ENCODE measurements at places on chromosomes 1 and 21.

- no peak for DNase-seq
Observed at GRCh38 chr1:10717296-10718082, 79.0 kb downstream of the CASZ1 start.

GRCh38 chr1:19222979-19223824 is 13.1 kb upstream of the UBR4 start:
- no peak for DNase-seq

DNA sequence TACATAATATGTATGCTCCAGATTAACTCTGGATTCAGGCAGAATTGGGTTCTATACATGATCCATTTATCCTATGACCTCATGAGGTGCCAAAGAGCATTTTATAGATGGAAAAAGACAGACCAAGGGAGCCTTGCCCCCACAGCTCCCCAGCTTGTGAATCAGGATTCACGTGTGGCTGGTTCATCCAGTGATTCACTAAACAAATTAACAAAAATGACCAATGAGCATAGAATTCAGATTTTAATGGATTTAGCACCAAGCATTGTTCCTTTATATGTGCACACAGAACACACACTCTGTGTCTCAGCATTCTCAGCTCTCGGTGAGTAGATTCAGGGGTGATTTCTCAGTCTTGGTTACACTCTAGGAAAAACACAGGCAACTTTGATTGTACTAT is 51.7 kb upstream of the BARHL2 start:
- DNase-seq: no peak

DNA sequence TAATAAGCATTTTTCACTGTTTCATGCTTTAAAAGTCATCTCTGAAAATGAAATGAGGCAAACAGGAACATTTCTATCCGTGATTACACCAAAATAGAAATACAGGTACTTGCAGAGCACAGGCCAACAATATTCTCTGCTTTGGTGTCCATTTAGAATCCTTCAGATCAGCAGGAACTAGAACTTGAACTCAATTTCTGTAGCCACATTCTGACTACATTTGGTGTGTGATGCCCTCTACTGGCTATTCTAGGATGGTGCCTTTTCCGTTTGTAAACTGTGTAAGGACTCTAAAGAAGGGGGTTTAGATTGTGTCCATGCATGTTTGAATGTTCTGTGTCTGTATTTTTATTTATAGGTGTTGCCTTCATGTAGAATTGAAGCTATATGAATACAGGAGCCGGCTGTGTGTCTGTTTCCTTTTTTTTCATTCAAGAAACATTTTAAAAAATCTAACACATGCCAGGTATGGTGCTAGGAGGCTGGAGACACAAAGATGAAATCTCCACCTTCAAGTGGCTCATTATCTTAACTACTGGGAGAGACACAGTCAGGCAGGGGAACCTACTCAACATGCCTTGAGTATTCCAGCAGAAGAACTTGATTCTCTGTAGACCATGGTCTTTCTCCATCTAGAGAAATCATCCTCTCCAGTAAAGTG is 7.6 kb upstream of the ZNF326 start:
- peak; percentile 79 for DNase-seq

DNA sequence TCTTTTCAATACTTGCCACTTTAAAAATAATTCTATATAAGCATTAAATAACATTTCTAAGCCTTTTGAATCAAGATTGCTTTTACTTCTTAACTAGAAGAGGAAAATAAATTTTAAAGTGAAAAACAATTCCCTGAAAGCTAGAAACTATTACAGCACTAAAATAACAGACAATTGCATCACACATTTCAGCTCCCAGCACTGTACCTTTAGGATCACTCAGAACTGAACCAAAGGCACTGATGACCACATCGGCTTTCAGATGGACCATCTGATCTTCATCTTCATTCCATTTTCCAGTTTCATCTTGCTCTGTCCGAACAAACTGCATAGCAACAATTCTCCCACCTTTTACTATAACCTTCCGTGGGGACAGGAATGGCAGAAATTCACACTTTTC is 347.3 kb downstream of the DPYD start:
- no peak for DNase-seq

- no peak for DNase-seq
Observed at GRCh38 chr1:101239095-101240040, 2.5 kb downstream of the S1PR1 start.

- no peak for DNase-seq
Observed at GRCh38 chr1:143735764-143736461, 235.9 kb downstream of the FAM72C start.

GRCh38 chr1:20336105-20336605 is 45.5 kb downstream of the VWA5B1 start:
- no peak for DNase-seq

DNA sequence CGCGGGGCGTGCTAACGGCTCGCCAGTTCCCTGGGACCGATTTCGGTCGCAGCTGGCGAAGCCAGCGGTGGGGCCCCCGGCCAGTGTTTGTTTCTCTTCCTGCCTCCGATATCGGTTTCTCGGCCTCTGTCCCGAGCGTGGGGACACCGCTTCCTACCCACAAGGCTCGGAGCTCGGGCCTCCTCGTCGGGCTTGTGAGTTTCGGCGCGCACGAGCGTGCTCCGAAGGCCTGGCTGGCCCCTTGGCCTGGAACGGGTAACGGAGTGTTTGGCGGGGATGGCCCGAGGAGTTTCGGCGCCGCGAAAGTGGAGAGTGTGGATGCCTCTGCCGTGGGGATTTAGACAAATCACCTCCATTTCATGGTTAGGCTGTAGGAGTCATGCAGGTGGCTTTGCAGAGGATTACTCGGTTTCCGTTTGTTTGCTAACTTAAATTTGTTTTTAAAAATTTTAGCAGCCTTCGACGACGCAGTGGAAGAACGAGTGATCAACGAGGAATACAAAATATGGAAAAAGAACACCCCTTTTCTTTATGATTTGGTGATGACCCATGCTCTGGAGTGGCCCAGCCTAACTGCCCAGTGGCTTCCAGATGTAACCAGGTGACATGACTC is 559 bp downstream of the RBBP4 start:
- peak; percentile 61 for DNase-seq

- no peak for DNase-seq
Observed at GRCh38 chr1:1403653-1404052, 3.4 kb downstream of the MRPL20 start.

- DNase-seq: no peak
Observed at GRCh38 chr1:156525071-156525501, 24.5 kb upstream of the MEF2D start.

- no peak for DNase-seq
Observed at GRCh38 chr1:183566026-183566425, 24.2 kb downstream of the NCF2 start.

- peak; percentile 71 for DNase-seq
Observed at GRCh38 chr1:177948336-177948972, 21.4 kb downstream of the SEC16B start.

- peak; percentile 11 for DNase-seq
Observed at GRCh38 chr21:45261093-45261492, 26.6 kb downstream of the POFUT2 start.

DNA sequence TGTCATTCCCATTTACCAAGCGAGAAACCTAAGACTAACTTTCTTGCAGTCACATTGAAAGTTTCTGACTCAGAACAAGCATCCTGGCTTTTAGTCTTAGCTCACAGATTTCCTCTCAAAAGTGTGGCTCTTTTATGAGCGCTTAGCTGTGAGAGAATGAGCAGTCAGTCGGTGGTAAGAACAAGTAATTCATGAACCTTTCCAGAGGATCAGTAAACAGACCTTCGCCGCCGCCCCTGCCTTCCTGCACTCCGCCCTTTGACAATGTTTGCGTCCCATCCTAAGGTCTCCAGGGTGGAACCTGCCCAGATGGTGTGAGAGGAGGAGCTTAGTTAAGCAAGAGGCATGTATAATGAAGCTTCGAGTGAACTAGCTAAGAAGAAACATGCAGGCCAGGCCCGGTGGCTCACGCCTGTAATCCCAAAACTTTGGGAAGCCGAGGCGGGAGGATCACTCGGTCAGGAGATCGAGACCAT is 142.4 kb downstream of the GLUL start:
- DNase-seq: no peak

- no peak for DNase-seq
Observed at GRCh38 chr1:6358144-6358624, 35.4 kb downstream of the ACOT7 start.

DNA sequence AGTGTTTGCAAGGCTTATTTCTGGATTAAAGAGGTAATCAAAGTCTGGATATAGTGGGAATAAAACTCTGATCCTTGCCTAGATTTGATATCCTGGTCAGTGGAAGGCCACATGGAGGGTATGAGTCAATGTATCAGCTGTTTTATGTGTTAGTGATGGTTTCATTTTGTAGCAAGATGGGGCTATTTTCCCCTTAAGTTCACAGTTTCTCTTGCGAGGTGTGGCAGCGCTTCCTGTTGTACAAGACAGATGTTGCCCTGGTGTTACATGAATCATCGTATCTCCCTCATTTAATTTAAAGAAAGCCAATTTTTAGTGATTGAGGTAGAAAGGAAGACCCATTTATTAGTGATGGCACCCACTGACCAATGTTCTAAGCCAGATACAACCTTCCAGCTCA is 220.2 kb downstream of the DUSP10 start:
- DNase-seq: no peak

DNA sequence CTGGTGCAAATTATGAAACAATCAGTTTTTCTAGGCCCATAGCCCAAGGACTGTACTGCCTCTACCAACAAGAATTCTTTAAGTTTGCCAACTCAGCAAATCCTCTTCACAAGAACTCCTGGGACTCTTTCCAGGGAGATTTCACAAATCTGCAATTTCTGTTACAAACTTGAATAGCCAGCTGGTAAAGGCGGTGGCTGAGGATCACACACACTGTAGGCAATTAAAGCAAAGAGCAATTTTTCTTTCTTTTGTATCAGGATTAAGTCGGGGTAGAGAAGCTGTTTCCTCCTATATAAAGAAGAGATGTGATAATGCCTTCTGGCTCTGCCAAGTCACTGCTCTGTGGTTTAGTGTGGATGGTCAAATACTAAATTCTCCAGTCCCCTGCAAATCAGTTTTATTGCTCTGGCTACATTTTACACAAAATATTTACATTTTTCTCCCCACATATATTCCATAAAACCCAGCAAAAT is 1.7 kb downstream of the ALDH9A1 start:
- DNase-seq: peak; percentile 79

- no peak for DNase-seq
Observed at GRCh38 chr1:169060919-169061639, 45.4 kb upstream of the ATP1B1 start.

DNA sequence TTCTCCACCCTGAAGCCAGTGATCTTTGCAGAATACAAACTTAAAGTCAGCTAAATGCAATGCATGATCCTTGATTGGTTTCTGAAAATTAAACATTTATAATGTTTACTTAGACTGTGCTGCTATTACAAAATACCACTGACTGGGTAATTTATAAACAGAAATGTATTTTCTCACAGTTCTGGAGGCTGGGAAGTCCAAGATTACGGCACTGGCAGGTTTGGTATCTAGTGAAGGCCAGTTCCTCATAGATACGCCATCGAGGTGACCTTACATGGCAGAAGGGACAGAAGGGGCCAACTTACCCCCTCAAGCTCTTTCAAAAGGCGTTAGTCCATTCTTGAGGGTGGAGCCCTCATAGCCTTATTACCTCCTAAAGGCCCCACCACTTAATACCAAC is 2.8 kb upstream of the BOLA1 start:
- no peak for DNase-seq

All from testis (tissue), 5 donors.